ENCODE measurements at places on chromosomes 7 and 10.

GRCh38 chr10:119666709-119667004, 15.5 kb downstream of the BAG3 start:
- DNase-seq: no peak

DNA sequence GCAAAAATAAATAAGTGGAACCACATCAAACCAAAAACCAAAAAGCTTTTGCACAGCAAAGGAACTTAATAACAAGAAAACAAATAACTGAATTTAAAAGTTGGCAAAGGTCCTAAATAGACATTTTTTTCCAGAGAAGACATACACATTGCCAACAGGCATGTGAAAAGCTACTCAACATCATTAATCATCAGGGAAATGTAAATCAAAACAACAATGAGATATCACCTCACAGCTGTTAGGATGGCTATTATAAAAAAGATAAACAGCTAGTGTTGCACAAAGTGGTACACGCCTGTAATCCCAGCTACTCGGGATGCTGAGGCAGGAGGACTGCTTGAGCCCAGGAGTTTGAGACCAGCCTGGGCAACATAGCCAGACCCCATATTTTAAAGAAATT, 2.2 kb upstream of the SUN3 start:
- DNase-seq: no peak

DNA sequence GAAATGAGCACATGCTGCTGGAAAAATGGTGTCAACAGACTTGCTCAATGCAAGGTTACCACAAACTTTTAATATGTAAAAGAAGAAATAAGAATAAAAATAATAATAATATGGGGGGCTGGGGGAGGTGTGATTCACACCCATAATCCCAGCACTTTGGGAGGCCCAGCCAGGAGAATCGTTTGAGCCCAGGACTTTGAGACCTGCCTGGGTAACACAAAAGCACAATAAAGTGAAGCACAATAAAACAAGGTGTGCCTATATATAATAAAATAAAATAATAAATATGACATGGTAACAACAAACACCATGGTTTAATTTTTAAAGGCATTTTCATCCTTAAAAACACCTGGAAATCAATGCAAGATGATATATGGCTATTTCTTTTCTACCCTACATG, 25.1 kb downstream of the EIF3A start:
- DNase-seq: no peak

- no peak for DNase-seq
These were observed 94.1 kb downstream of the TCF7L2 start for GRCh38 chr10:113044016-113044755.

- DNase-seq: no peak
These were observed 215.3 kb upstream of the RHOBTB1 start for GRCh38 chr10:61159253-61159652.

GRCh38 chr7:14892961-14893360, 9.6 kb downstream of the DGKB start:
- DNase-seq: no peak

DNA sequence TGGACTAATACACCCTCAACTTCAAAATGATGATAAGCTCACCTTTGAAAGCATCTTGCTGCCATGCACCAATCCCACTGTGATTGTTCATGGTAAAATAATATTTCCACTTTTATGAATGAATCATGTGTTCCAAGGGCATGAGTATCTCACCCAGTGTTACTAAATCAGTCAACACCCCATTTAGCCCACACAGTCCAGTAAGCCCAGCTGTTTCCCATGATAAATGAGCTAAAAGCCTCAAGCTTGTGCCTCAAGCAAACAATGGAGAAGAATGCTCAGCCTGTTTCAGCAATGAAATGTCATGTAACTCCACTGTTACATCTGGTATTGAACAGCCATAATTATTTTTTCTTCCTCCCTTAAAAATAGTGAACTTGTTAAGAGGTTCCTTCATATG, 442.5 kb downstream of the XPNPEP1 start:
- DNase-seq: no peak

DNA sequence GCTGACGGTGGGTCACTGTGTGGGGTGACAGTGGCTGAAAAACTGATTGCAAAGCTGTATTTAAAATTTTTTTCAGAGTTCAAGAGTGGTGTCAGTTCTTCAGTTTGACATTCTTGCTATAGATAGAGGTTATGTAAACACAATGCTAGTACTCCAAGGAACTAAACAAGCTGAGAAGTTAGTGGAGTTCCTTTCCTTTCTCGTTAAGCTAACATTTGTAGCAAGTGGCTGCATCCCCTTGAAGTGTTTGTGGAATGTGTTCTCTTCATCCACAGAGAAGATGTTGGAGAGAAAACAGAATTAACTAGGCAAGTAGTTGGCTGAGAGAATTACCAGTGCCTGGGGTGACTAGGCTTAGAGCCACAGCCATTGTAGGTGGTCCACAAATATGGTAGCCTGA, 15.8 kb downstream of the CCNY start:
- no peak for DNase-seq

- DNase-seq: no peak
These were observed 171.2 kb downstream of the PRKAG2 start for GRCh38 chr7:151705636-151706276.

DNA sequence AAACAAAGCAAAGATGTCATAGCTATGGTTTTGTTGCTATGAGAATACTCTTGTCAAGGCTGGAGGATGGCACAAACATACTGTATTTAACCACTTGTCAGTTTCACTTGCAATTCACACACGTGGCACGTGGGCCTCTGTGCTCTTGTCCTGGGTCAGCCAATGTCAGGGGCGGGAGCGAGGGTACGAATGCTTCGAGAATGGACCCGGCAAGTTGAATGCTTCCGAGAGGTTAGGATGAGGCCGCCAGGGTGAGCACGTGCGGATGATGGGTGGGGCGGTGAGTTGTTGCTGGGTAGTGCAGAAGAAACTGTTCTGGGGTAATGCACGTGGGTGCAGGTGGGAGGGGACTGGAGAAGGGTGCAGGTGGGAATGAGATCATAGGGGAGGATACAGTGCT, 10.4 kb upstream of the OCM2 start:
- no peak for DNase-seq

DNA sequence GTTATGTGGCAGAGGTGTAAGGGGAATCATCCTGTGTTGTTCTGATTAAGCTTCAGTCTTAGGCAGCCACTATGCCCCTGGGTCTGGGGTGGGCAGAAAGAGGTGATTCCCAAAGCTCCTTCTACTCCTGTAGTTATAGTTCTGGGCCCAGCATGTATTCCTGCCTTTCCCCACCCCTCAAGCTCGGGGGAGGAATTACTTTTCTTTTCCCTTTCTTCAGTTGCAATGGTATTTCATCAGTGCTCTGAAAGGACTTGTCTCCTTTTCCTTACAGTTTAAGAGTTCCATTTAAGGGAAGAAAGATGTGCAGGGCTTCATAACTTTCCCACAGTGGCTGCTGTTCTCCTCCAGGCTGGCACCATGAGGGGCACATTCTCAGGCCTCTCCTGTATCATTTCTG, 94.2 kb downstream of the MTPAP start:
- no peak for DNase-seq

DNA sequence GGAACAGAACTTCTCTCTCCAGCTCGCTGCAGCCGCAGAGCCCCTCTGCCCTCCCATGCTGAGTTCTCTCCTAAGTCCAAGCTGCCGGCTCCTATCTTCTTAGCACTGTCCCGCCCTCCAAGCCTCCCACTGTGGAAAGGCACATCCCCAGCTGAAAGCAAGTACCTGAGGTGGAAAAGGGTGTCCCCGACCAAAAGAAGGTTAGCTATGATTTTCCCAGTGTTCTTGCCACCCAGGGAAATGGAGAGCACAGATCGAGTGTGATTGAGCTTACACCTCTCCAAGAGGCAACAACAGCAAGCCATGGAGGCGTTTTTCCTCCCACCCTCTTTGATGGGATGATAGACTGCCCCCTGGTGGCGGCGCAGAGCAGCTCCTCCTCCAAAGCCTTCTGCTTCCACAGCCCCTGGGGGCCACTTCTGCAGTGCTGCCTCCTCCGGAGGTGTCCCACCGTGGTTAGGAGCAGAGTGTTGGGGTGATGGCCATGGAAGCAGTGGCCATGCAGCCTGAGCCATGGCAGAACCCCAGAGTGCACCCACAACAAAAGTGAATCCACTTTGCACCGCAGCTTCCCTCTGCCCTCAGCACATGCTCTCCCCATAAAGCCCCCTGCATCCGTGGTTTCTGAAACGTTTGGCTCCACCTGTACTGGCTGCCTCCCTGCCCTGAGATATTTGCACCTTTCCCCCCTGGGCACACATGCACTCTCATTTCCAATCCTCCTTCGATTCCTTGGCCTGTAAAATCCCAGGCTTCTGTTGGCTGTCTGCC, 143.1 kb upstream of the STK17A start:
- DNase-seq: peak; percentile 26

- DNase-seq: no peak
These were observed 341.7 kb upstream of the SEMA3D start for GRCh38 chr7:85528581-85528980.

- no peak for DNase-seq
These were observed 62.5 kb upstream of the AKR1E2 start for GRCh38 chr10:4763513-4763912.

DNA sequence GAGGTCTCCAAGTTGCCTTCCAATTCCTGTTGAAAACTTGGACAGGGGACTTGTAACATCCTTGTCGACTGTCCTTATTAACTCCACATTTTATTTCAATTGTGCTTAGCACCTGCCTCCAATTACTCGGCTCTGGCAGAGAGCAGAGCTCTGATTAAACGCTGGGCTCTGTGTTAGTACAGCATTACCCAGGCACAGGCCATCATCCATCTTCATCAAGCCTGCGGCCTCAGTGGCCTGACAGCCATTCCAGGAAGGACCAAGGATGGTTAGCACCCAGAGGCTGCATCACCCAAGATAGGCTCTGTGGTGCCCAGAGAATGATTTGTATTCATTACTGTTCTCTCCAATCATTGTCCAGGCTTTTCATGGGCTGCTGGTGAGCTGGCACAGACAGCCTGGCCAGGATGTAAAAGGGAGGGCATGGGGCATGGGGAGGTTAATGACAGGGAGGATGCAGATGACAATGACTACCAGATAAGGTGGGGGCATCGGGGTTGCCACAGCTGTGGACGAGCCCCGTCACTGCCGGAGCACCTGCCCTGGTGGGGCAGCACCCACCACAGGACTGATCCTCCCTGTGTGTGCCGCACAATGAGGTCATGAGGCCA, 123.3 kb downstream of the PTPN20 start:
- DNase-seq: no peak

GRCh38 chr7:43952028-43952427, 25.8 kb downstream of the UBE2D4 start:
- no peak for DNase-seq

DNA sequence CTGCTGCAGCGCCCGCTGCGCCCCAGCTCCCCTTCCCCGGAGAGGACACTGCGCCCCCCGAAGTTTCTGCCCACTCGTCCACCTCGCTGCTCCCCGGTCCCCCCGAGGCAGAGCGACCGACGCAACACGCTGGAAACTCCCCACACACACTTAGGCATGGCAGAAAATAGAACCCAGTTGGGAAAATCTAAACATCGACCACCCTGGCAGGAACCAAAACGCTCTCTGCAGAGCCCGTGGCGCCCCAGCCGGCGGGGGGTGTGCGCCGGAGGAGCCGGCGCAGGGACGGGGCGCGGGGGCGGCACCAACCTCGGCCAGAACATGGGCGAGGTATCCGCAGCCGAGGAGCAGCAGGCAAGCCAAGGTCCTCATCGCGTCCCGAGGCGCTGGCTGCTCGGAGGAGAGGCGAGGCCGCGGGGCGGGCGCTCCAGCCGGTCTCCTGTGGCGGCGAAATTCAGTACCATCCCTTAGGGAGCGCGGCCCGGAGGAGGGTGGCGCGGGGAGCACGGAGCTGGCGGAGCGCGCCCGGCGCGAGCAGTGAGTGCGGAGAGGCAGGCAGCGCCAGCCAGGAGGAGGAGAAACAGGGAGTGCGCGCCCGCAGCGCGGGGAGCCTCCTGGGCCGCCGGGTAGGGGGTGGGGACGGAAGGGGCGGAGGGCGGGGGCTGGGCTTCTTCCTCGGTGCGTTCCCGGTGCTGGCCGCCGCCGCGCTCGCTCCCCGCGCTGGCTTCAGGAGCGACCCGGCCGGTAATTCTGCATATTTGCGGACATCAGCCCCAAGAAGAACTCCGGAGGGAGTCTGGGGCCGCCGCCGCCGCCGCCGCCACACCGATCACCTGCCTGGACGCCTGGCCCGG, 789 bp downstream of the PDGFA start:
- no peak for DNase-seq

DNA sequence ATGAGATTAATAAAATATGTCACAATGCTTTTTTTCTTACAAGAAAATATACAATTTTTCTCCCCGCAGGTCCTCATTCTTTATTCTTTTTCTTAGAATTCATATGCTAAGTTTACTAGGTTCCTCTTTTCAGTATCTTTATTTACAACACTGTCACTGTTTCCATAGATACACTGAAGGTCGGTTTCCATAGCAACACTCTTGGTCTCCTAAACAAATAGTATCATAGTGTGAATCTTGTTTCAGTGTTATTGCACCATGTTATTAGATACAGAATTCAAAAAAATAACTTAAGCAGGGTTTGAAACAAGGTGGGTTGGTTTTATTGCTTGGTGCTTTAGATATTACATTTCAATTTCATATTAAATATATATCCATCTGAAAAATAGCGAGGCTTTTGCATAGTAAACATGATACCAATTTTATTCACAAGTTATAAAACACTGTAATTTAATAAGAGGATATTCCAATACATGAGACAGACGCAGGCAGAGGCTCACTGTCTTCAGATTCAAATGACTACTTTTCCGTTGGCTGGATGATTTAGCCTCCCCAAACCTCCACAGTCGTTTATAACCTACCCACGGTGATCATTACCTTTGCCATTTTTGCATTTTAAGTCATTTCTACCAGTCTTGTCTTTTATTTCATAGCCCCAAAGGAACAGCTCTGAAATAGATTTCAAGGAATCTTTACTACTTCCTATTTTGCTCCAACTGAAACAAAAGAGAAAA, 88.9 kb upstream of the KLF6 start:
- no peak for DNase-seq

- DNase-seq: no peak
These were observed 11.2 kb upstream of the PRR15 start for GRCh38 chr7:29552392-29552791.

GRCh38 chr10:52486840-52487611, 172.9 kb downstream of the DKK1 start:
- DNase-seq: no peak

DNA sequence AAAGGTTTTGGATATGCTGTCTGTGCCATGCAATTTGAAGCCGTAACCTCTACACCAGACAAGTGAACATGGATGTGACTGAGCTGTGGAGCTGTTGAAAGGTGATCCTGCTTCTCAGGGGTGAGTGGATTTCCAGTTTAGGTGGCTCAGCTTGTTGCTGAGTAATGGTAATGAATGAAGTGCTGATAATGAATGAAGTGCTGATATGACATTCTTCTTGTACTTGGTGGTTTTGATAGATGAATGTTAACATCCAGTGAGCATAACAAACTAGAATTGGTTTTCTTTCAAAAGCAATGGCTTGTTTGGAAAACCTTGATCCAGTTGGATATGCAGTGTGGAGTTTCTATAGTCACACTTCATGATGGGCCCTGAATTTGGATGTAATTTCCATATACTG, 89.7 kb upstream of the FZD8 start:
- no peak for DNase-seq

GRCh38 chr10:82071231-82071630, 196.2 kb downstream of the NRG3 start:
- DNase-seq: no peak

GRCh38 chr7:17706275-17706674, 234.0 kb downstream of the SNX13 start:
- no peak for DNase-seq

GRCh38 chr10:125030567-125031197, 88.8 kb downstream of the ZRANB1 start:
- DNase-seq: no peak

GRCh38 chr10:100391163-100392002, 44.4 kb downstream of the SCD start:
- DNase-seq: no peak

GRCh38 chr7:55561690-55562089, 10.6 kb downstream of the VOPP1 start:
- DNase-seq: no peak

All from activated T-helper 1 cell treated with anti-CD3 and anti-CD28 coated beads, Interleukin-2, amount 50 U/mL, for 16 hours (primary cell).